Fibroblast of mammary gland (primary cell): ENCODE measurements at places on chromosomes 7 and 10.
A peak's percentile ranks its signal among the peaks of the same experiment; 100 is the strongest.

DNA sequence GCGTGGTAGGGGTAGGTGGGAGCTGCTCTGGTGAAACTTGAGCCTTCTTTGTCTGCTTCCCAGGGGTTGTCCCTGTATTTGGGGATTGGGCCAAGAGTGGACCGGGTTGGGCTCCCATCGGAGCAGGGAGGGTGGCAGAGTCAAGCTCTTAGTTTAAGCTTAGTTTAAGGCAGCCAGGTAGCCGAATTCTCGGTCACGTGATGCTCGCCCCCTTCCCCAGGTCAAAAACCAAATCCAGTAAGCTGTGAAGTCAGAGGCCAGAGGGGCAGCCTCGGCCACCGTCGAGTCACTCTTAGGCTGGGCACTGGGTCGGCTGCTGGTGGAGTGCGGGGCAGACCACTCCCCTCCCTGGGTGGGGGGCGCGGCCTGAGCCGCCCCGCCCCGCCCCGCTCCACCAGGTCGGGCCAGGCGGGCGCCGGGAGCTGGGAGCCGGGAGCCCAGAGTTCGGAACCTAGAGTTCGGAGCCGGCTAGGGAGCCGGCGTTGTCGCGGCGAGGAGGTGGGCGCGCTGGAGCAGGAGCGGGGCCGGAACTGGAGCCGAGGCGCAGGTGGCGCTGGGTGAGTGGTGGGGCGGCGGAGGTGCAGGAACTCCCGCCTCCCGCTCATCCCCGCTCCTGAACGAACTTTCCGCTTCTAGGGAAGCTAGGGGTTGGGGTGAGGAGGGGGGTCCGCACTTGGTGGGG, 2.8 kb upstream of the LZTS2 start:
- no peak for DNase-seq

DNA sequence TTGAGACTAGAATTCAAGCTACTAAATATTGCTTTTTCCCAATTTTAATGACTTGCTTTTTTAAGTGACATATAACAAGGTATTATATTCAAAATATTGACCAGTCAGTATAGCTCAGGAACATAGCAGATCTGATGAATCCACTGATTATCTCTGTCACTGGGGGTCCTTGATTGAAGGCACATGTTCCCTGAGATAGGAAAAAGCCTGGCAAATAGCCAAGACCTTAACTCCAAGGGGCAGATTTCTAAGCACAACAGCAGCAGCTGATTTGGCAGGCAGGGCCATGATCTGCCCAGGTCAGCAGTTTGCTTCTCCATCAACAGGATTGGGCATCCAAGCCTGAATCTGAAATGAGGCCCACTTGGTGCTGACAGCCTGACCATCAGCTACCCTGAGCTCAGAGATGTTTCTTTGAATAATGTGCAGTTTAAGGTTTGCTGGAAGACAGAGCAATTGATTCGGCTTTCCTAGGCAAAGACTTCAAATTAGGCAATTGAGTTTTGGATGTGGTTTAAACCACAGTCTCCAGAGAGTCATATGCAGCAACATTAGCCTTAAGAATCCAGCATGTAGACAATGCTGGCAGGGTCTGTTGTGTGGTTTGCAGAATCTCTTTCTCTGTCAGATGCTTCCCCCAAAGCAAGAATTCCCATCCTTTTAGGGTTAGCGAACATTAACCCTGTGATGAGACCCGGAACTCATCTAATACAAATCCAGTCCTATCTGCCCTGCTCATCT, 352.6 kb downstream of the ADRA2A start:
- peak; percentile 67 for DNase-seq

- DNase-seq = no peak
Measured at GRCh38 chr10:122460891-122461293, 461 bp upstream of the HTRA1 start.

GRCh38 chr10:70274643-70275042, 9.2 kb downstream of the NPFFR1 start:
- DNase-seq = peak; percentile 81

- peak; percentile 35 for DNase-seq
Measured at GRCh38 chr10:79152423-79152817, 83.7 kb downstream of the ZMIZ1 start.

- DNase-seq = no peak
Measured at GRCh38 chr7:159019111-159019510, 125.6 kb downstream of the VIPR2 start.

DNA sequence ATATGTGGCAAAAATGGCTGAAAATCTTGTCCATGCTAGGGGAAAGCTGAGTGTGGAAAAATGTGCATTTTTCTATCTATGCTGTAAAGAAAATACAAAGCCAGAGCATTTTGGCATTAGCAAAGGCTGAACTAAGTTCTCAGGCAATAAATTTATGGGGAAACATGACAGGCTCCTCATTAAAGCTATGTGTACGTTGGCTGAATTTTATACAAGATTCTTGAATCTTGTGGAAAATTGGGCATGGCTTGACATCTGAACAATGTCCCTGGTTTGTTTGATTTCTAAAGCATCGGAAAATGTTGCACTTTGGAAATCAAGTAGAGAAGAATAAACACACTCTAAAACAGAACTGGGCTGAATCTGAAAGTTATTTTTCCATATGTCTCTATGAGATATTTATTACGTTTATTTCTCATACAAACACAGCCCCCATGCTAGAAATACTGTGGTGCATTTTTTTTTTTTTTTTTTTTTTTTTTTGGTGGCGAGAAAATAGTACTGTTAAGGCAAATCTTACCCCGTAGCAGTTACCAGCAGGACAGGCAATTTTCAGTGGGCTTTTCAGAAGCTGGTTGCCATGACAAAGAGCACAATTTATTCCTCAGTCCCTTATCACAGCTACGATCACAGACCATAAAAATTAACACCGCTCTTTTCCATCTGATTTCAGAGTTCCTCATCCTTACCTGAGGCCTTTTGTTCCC, 16.9 kb downstream of the CPA1 start:
- DNase-seq = no peak

DNA sequence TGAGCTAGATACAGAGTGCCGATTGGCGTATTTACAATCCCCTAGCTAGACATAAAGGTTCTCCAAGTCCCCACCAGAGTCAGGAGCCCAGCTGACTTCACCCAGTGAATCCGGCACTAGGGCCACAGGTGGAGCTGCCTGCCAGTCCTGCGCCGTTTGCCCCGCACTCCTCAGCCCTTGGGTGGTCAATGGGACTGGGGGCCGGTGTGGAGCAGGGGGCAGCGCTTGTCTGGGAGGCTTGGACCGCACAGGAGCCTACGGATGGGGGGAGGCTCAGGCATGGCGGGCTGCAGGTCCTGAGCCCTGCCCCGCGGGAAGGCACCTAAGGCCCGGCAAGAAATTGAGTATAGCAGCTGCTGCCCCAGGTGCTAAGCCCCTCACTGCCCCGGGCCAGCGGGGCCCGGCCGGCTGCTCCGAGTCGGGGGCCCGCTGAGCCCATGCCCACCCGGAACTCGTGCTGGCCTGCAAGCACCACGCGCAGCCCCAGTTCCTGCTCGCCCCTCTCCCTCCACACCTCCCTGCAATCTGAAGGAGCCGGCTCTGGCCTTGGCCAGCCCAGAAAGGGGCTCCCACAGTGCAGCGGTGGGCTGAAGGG, 1113.8 kb upstream of the LRRTM3 start:
- no peak for DNase-seq

DNA sequence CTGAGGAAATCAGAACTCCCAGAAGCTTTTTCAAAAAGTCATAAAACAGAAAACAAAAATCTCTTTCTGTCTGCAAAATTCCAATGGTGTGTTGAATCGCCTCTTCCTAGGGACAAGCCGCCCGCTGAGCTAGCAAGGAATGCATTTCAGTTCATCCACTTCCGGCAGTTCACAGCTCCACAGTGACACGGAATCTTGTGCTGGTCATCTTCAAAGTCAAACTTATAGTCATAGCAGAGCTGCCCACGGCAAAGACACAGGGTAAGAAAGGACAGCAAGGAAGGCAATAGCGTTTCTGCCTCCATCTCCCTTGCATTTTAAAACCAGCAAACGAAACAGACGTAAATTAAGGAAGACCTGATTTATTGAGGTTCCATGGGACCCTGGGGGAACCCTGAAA, 111.2 kb downstream of the GALNT11 start:
- DNase-seq = peak; percentile 50

GRCh38 chr10:29815572-29815971, 180.8 kb upstream of the SVIL start:
- no peak for DNase-seq

DNA sequence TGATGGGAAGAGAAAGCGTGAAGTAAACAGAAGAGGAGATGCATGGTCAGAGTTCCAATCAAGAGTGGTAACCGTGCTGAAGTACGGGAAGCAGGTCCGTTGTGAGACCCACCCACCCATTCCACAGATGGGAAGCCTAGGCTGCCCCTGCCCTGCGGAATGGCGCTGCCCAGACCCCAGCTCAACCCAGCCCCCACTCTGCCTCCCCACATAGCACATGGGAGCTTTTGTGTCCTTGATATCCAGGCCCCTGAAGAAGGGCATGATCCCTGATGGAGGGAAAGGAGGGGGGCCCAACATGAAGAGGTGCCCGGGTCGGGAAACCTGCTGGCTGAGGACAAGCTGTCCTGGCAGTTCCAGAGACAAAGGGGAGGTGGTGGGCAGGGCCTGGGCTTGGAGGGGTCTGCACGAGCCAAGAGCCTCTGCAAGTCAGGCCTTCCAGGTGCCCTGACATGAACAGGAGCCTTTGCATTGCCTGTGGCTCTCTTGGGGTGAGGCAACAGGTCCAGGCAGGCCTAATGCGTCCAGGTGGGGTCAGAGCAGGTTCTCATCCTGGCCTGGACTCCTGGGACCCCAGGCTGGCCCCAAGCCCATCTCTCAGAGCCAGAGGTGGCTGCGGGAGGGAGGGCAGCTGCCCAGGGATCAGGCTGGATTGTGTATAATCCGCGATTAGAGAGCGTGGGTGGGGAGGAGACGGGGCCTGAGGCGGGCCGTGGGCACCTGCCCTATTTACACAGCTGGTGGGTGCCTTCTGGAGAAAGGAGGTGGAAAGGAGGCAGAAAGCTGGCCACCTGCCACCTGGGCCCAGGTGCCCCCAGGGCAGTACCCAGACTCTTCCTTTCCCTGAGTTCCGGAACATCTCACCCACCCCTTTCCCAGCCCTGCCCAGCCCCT, 23.5 kb downstream of the YKT6 start:
- no peak for DNase-seq

- DNase-seq = peak; percentile 32
Measured at GRCh38 chr10:44240584-44241205, 144.2 kb downstream of the CXCL12 start.

DNA sequence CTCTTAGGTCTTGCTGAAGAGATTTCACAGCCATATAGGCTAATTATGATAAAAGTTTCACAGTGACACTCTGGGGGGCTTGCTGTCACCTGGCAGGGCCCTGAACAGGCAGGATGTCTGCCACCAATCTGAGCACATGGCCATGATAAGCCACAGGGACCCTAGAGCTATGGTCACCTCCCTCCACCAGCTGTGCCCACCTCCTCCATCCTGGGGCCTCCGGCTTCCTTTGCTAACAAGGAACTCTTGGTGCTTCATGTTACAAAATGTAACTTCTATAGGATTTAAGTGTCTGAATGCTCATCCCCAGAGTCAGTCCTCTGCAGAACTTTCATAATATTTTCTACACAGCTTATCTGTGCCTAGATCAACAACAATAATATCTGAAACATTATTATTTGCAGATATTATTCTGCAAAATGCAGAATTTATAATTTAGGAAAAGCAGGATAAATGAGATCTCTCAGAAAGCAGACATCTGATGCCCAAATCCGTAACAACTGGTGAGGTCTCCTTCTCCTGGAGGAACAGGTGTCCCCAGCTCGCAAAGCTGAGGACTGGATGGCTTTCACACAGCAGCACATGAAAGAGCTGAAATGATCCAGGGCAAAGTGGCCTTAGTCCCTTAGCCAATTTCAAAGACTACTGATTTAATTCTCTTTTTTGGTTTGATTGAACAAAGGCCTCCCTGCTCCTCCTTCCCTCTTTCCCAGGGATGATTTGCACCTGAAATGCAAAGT, 287.0 kb upstream of the AOAH start:
- no peak for DNase-seq

GRCh38 chr7:101554584-101555268, 74.4 kb downstream of the MYL10 start:
- no peak for DNase-seq

DNA sequence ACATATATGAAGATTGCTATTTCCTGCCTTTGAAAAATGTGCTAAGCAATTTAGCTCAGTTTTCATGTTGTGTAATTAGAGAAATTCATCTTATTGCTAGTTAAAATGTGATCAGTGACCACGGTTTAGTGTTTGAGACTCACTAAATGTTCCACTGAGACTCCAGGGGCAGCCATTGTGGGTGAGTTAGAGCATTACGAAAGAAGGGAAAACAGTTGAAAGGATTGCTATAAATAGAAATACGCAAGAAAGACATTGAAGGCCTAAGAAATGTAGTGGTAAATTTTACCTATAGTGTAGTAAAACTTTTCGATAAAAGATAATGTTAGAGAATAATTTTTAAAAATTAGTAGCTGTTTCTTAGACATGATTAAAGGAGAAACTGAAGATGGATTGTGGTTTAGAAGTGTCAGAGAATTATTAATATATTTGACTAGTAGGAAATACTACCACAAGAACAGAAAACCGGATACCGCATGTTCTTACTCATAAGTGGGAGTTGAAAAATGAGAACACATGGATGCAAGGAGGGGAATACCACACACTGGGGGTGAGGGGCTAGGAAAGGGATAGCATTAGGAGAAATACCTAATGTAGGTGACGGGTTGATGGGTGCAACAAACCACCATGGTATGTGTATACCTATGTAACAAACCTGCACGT, 394.5 kb downstream of the SEMA3D start:
- peak; percentile 51 for DNase-seq

- DNase-seq = no peak
Measured at GRCh38 chr7:7769710-7770627, 51.6 kb upstream of the RPA3 start.

- DNase-seq = no peak
Measured at GRCh38 chr10:3442451-3442990, 269.9 kb upstream of the PITRM1 start.

- DNase-seq = no peak
Measured at GRCh38 chr10:122531939-122532338, 28.6 kb upstream of the DMBT1 start.

DNA sequence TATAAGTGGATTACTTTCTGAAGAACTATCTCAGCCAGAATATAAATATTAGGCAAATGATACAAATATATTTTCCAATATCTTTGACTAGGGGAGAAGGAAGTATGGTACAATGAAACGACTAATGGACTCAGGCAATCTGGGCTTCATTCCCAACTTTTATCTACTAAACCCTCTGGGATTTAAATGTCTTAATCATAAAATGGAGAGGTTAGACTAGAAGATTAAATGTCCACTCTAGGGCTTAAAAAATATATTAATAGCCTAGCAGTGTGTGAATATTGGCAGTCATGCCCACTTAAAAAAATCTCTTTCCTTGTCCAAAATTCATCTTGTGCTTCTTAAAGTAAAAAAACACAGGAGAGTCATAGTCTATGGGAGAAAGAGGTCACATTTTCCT, 98.3 kb downstream of the CTTNBP2 start:
- DNase-seq = no peak

- no peak for DNase-seq
Measured at GRCh38 chr10:77541247-77541646, 96.4 kb downstream of the KCNMA1 start.

- no peak for DNase-seq
Measured at GRCh38 chr7:12210179-12211053, 678 bp upstream of the TMEM106B start.
